ENCODE measurements at places on chromosomes 1 and 21.

DNA sequence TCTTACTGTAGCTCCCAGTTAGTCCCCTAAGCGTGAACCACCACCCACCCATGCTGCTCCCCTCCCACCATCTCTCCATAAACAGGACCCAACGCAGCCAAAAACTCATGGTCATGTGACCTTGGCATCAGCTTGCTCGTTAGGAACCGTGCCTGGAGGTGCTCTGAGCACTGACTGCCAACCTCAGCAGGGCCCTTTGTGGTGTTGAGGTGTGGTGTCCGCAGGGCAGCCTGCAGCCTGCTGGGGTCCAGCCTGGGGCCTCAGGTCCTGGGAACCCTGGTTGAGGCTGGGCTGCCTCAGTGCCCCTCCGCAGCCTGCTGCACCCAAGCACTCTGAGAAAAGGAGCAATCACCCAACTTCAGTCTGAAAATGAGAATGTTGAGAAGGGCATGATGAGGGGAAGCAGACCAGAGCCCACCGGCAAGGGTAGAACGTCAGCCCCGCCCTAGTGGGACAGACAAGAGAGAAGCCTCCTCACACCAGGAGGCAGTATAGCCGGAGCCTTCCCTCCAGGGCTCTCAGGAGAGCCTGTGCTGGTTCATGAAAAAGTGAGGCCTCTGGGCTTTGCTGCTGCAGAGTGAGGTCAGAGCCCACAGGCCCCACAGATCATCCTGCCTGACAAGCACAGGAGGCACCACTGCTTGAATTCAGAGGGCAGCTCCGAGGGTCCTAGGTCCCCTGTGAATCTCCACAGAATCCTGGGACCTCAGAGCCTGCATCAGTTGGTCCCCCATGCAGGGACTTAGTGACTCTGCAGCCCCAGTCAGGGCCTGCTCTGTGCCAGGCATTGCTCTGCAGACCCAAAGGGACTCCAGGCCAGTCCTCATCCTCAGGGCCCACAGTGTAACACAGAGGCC is 4.9 kb upstream of the COL6A2 start:
- no peak for DNase-seq

DNA sequence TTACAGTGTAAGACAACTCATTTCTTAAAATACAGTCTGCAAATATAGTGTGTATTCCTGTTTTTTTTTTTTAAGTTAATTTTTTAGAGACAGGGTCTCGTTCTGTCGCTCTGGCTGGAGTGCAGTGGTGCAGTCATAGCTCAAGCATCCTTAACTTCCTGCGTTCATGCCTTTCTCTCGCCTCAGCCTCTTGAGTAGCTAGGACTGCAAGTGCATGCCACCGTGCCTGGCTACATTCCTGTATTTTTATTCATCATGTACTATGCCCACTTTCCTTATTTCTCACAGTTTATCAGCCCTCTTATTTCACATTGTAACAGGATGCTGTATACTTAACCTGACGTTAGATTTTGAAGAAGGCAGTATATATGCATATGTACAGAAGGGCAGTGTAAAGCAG is 26.7 kb downstream of the MIER1 start:
- no peak for DNase-seq

DNA sequence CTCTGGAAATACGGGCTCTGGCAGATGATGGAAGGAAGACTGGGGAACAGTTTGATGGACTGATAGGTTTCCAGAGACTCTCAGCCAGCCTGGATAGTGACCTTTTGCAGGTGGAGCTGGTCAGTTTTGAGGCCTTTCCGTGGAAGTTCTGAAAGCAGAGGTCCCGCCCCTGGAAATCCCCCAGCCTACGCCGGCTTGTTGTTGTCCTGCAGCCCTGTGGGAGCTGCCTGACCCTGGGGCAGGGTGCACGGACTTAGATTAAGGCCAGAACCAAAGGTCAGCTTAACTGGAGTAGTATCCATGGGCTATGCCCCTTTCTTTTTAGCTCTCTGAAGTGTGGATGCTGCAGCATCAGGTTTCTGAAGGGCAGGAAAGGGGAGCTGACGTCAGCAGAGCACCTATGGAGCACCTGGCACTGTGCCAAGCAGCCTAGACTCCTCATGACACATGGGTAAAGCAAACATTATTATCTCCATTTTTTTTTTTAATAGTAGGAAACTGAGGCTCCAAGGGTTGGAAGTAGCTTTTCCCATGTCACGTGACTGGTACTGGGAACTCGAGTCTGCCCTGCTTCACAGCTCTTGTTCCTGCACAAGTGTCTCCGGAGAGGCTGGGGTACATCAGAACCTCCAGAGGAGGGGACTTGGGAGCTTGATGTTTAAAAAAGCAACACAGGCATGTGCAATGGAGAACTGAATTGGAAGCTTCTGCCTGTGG is 38.5 kb downstream of the IER5 start:
- DNase-seq: no peak

- DNase-seq: no peak
Measured at GRCh38 chr1:227002531-227003049, 62.5 kb downstream of the COQ8A start.
